Tibial artery (tissue), 4 donors: ENCODE measurements at places on chromosomes 12 and 14.

DNA sequence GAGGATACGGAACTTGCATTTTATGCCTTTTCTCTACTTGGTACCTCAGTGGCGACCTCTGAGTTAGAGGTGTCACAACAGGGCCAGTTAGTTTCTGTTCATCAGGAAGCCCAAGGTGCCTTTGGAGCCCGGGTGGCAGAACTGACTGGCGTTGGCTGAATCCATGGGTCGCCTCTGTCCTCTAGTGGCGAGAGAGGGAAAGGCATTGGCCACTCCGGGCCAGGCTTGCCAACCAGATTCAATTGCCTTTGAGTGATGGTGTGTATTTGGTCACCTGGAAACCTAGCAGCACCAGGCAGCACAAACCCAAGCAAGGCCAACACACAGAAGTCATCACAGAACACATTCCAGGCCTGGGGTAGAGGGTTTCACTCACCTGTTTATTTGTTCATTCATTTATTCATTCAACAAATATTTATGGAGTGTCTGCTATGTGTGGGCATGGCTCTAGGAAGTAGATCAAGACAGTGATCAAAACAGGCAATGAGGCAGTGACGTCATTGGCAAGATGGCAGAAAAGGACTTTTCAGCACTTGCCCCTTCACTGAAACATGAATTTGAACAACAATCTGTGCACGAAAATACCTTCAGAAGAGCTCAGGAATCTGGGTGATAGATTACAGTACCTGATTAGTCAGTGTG, 40.5 kb upstream of the KCNA5 start:
- DNase-seq, result peak; percentile 49

DNA sequence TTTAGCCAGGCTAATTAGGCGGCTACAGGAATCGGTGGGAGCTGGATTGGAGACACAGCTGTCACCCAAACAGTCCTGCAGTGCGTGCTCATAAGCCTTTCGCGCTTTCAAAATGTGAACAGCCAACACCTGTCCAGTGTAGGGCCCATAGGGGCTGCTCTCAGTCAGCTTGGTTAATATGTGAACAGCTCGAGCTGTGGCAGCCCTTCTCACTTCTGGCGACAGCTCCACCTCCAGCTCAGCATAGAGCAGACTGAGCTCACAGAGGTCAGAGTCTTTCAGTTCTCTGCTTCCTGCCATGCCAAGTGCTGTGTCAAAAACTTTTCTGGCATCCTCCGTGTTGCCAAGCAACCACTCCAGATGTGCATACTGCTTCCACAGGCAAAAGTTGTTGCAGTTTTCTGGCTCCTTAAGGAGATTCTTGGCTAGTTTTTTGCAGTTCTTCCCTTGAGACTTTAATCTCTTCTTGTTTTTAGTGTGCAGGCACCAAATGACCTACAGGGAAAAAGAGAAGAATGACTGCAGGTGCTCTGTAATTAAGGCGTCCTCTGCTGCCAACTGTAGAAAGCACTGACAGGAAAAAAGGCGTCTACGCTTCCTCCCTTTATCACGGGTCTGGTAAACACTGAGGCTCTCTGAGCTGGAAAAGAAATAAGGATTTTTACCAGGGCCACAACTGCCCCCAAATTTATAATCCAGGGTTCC, 32.5 kb downstream of the PSMC1 start:
- no peak for DNase-seq

GRCh38 chr12:27006797-27007467, 7.3 kb downstream of the TM7SF3 start:
- DNase-seq, result no peak

GRCh38 chr12:130164936-130165335, 2.7 kb downstream of the FZD10 start:
- no peak for DNase-seq

- DNase-seq, result no peak
Measured at GRCh38 chr14:52272375-52272774, 4.9 kb downstream of the PTGDR start.

GRCh38 chr12:47082796-47083621, 3.2 kb upstream of the AMIGO2 start:
- no peak for DNase-seq

DNA sequence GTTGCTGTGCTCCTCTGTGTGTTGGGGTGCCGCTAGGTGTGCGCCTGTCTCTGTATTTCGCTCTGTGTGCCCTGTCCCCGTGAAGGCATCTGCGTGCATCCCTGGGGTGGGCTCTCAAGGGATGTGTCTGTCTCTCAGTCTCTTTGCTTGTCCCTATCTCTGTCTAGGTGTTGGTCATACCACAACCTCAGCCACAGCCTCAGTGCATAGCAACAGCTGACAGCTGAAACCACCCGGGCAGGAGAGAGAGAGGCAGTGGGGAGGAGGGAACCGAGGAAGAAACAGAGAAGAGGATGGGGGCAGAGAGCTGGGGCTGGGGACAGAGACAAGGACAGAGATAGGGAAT, 953 bp upstream of the NXPH4 start:
- no peak for DNase-seq

DNA sequence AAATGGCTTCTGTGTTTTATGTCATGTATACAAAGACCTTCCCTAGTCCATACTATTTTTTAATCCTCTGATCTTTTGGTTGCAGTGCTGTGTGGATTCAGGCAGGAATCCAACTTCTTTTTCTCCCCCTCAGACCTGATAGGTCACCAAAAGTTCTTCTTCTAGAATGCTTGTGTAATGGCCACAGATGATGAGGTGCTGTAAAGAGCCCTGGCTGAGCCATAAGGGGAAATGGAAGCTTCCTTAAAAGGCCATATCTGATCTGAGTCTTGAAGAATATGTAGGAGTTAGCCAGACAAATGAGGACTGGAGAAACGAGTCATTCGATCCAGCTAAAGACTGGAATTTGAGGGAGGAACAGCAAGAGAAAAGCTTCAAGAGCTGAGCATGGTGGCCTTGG, 353.9 kb downstream of the PCNX1 start:
- DNase-seq, result no peak

DNA sequence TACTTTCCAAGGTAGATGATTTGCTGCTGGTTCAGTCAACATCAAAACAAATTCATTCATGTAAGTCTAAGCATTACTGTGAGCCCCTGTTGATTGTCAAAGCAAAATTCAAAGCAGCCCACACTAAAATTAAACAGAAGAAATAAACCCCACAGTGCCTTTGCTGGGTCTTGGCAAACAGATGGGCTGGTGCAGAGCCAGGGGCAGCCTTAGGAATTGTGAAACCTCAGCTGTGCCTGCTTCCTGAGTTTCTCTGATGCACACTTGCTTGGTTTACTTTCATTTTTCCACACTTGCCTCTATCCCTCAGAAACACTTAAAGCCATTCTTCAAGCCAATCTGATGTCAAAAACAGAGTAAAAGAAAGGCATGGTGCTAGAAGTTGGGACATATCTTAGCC, 6.6 kb upstream of the PLEKHG7 start:
- peak; percentile 71 for DNase-seq

DNA sequence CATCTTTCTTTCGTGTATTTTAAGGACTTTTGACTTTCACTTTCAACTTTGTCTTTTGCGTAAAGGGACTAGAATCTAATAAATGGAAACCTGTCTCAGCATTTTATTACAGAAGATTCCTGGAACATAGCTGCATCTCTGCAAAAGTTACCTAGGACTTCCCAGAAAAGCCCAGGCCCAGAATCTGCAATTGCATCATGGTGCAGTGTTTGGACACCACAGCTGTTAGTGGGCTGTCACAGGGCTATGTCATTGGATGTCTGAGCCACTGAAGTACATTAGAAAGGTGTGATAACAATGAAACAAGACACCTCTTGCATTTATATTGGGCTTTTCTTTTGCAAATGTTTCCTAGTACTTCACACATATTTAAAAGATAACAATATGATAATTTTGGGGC, 199.9 kb upstream of the IGF1 start:
- no peak for DNase-seq

DNA sequence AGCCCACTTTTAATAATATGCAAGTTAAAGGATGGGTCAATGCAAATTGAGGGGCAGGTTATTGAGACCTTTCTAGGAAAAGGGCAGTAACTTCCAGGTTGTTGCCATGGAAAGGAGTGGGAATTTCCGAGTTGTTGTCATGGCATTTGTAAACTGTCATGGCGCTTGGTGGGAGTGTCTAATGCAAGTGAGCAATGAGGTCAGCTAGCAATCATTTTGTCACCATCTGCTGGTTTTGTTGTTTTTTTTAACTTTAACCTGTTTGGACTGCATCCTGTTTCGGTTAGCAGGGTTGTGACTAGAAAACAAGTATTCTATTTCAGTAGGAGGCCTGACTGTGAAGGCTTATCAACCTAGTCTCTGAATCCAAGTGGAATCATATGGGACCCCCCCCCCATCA, 85.8 kb upstream of the TSPAN11 start:
- DNase-seq, result no peak

GRCh38 chr14:54251356-54251755, 145.5 kb upstream of the CDKN3 start:
- DNase-seq, result no peak

GRCh38 chr12:27469176-27469736, 22.7 kb downstream of the SMCO2 start:
- no peak for DNase-seq

- no peak for DNase-seq
Measured at GRCh38 chr12:4856596-4856995, 53.1 kb upstream of the KCNA1 start.

GRCh38 chr14:79483477-79484388, 727.6 kb downstream of the DIO2 start:
- DNase-seq, result no peak

DNA sequence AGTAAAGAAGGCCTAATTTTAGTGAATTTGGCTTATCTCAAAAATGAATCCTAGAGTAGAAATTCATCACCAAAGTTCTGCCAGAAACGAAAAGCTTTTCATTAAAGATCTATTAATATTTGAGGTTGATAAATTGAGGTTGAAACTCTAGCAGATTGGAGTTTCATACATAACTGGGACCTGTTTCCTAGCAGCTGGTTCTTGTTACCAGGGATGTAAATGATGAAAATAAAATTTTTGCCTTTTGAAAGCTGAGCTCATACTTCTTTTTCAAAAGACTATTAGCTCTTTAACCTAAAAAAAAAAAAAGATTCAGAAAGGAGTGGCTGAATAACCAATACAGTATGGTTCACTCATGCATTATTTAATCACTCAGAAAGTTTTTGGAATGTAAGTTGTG, 98.3 kb downstream of the PTGER2 start:
- DNase-seq, result no peak

DNA sequence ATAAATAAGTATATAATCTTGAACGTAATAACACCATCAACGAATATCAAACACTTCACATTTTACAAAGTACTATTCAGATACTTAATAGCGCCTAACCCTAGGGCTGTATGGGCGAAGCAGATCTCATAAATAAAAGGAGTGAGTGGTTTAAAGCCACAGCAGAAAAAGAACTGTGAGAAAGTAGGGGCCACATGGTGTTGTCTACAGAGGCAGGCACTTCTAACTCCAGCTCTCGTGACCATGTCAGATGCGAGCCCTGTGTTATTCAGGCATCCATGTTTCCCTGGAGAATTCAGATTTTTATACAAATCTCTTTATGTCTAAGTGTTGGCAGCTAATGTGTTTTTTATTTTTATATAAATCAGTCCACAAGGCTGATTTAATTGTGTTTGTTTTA, 212.2 kb downstream of the FBXL14 start:
- DNase-seq, result no peak

DNA sequence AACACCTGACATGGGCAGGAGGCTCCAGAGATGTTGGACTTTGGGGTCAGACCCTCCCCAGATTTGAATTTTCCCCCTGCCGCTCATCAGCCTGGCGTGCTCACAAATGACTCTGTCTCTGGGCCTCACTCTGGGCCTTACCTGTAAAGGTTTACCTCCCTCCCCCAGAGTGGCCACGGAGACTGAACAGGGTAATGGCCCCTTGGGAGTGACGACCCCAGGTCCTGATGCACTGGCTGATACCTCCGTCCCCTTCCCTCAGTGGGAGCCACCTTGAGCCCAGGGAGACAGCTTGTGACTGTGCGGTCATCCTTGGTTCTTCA, 7.0 kb downstream of the SLC25A29 start:
- no peak for DNase-seq

DNA sequence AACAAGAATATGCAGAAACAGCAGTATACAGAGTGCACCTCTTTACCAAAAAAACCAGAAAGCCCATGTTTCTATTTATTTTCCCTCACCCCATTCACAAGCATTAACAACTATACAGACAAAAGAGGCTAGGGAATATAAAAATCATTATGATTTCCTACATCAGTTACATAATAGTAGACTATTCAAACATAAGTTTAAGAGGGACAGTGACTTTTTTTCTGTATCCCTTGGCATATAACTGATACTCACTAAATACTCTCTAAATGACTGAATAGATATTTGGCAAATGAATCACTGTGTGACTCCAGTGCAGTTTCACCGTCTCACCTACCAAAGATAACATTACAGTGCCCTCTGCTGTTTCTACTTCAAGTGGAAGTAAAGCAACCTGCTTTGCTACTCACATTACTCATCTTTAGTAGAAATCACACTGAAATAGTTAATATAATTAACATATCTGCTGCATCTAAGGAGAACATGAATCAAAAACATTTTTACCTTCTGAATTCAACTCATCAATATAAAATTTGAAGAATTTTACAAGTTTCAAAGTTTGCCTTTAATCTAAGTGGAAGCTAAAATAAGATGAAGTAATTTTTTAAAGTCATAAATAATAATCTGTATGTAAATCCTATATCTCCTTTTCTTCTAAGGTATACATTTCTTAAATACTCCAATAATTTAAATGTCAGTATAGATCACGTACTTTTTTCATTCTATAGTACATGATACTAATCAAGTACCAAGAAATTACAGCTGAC, 103.8 kb downstream of the OSBPL8 start:
- no peak for DNase-seq

DNA sequence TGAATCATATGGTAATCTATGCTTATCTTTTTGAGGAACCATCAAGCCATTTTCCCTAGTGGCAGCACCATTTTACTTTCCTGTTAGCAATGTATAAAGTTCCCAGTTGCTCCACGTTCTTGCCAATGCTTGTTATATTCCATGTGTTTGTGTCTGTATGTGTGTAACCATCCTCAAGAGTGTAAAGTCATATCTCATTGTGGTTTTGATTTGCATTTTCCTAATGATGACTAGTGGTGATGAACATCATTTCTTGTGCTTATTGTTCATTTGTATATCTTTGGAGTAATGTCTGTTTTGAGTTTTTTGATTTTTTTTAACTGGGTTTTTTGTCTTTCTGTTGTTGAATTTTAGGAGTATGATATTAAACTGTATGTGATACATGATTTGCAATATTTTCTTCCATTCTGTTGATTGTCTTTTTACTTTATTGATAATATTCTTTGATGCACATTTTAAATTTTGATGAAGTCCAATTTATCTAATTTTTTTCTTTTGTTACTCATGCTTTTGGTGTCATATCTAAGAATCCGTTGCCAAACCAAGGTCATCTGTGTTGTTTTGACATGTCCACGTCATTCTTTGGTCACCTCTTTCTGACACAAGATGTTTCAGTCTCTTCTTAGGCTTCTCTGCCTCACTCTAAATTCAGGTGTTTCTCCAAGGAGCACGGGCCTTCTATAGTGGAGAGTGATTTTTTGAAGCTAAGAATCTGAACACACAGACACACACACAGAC, 36.1 kb downstream of the PPHLN1 start:
- no peak for DNase-seq

GRCh38 chr12:442235-442884, 17.4 kb upstream of the B4GALNT3 start:
- no peak for DNase-seq
